ENCODE measurements at places on chromosomes 2 and 18.

DNA sequence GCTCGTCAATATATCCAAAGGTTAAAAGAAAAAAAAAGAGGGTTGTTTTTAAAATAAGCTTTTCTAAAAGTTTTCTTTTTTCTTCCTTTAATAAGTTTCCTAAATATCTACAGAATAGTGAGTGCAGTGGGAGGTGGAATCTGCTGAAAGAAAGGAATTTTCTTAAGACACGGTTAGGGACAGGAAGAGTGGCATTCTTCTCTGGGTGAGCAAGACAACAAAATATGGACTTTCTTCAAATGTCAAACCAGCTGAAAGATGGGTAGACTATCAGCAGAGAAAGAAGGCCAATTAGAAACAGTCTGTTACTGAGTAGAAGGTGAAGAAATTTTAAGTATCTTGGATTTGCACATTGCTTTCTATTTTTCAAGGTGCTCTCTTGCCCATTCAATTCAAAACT lies 222.7 kb upstream of the PIK3C3 start:
- DNase-seq = no peak

GRCh38 chr2:176978921-176979320 lies 233.7 kb upstream of the HNRNPA3 start:
- DNase-seq = peak; percentile 23

DNA sequence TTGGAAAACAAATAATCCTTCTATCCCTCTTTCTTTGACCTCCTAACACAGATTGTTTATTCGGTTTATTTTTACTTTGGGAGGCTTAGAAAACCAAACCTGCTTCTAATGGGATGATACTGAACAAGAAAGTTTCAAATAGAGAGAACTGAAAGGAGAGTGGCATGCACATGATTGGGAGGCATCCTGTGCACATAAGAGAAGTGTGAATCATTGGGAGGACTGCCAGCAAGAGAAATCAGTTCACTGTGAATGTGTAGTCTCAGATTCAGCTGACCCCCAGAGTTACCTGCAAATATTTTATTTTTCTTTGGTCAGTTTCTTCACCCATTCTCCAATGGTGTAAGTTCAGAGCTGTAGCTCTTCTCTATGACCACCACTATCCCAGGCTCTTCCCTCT lies 1363.2 kb upstream of the ACVR2A start:
- peak; percentile 16 for DNase-seq

DNA sequence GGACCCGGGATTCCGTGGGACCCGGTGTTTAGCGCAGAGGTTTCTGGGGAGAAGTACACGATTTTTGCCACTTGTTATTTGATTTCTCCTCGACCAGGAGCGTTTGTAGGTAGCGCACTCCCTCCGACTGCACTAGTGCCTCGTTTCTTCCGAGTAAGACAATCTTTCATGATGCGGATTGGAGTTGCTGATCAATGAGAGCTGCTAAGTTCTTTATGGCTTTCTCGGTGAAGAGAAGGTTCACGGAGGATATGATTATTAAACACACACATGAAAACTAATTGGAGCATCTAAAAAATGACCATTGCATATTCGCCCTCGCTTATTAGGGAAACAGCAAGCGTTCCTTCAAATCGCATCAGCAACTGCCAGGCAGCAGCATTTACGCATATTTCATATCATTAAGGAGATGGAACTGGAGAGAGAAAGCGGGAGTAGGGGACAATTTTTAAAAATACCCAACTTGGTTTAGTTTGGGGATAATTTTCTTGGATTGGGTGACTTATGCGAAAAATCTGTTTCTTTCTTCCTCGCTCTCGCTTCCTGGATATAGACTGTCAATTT lies 616 bp downstream of the EML6 start:
- DNase-seq = peak; percentile 3

DNA sequence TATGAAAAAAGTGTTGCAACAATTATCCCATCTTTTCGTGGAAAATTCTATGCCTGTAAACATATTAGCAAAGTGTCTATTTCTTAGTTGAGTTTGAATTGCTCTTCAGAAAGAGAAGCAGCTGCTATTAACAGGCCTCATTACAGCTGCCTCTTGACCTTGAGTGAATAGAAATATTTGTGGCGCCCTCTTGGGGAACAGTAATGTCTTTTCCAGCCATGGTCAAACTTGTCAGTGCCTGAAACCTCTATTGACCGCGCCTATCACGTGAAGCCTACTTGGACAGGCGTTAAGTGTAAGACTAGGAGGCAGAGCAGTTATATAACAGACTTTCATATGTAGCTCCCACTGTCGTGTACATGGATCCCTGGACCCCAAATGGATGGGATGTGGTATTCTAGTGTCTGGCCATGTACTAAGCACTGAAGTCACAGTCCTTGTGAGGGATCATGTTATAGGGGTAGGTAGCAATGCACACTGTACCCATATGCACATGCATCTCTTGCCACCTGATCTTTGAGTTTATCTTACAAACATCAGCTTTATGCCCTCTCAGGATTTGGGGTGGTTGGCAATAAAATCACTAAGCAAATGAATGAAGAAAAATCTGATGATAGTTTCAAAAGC lies 245.0 kb downstream of the PTGR3 start:
- peak; percentile 47 for DNase-seq

DNA sequence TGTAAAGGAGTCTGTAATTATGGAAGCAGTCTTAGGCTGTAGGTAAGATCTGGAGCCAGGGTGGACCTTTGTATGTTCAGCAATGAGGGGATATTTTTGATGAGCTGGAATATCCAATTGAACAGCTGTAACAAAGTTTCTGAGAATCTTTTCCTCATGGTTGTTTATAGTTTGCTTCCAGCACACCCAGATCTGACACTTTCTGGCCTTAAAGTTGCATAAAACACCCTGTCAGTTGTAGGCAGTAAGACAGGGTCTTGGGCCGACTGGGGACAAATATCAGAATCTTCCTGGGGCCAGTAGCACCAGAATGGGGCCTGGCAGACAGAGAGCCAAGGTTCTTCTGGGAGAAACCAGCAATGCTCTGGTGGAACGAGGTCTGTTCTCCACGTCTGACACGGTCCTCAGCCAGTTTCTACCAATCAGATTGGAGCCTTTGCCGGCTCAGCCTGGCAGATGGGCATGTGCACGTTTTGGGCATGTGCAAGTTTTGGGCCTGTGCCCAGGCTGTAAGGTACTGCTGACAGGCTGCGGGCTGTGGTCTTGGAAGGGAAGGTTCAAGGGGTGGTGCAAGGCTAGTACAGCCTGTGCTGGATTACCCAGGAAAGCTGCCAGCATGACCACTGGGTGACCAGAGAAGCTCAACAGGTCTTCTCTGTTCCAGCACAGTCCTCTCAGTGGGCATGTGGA lies 89.8 kb downstream of the PRKCE start:
- peak; percentile 73 for DNase-seq

GRCh38 chr2:163990101-163990500 lies 254.3 kb upstream of the FIGN start:
- no peak for DNase-seq

- DNase-seq = peak; percentile 66
These were observed 133.5 kb downstream of the FAM124B start for GRCh38 chr2:224268441-224268840.

DNA sequence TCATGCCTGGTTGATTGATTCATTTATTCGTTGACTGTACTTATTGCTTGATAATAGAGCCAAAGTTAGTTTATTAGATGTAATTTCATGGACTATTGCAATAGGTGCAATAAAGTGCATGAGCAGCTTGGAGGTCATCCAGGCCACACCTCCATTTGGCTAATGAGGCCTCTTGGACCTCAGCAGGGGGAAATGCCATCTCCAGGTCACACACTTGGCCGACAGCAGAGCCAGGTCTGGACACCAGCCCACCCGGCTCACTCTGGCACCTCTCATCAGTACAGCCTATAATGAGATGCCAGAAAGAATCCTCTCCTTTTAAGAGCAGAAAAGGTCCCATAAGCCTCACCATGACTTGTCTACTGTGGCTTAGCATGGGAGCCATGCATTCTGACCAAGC lies 71.2 kb upstream of the AFF3 start:
- no peak for DNase-seq

DNA sequence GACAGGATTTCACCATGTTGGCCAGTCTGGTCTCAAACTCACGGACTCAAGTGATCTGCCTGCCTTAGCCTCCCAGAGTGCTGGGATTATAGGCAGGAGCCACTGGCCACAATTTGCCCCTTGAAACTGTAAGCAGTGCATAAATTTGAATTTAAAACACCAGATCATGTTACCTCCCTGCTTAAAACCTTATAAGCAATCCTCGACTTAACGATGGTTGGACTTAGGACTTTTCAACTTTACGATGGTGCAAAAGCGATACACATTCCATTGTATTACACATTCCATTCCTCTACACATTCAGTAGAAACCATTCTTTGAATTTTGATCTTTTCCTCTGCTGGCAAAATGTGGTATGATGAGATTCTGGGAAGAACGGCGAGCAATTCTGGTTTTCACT lies 23.2 kb upstream of the EFR3B start:
- no peak for DNase-seq

DNA sequence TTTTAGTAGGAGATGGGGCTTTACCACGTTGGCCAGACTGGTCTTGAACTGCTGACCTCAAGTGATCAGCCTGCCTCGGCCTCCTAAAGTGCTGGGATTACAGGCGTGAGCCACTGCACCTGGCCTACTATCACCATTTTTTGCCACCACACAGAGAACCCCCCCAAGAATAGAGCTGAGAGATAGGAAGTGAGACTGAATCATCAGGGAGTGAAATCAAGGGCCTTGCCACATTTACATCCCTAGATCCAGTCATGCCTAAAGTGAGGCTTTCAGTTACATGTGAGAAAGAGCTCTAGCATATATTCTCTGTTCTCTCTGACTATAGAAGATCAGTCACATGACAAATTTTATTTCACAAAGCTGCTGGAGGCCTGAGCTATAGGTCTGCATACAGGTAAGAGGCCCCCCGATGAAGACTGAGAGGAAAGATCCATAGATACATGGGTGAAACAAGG lies 28.0 kb upstream of the KCMF1 start:
- DNase-seq = peak; percentile 31

DNA sequence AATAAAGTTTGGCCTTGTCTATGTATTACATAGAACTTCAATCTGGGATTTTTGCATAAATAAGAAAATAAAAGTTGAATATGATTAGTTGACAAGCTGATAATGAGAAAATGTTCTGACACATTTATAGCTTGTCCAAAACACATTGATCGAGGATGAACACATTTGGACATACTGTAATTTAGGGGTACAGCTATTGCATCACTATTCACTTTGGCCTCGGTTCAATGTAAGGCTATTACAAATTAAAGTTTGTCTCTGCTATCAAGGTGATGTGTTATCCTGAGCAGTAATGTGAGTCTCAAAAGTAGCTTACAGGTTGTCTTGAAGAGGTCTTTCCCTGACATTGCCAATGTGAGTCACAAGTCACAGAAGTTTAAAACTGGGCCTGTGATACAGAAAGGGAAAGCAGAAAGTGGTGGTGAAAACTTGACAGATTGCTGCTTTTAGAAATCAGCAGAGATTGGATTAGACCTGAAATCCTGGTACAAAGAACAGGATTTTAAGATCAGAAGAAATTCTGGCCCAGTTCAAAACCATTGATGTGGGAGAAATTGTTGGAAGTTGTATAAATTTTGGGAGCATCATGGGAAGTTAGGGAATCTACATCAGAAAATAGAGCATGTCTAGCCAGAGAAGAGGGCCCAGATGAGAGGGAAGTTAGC lies 674.1 kb downstream of the NYAP2 start:
- DNase-seq = no peak

- peak; percentile 63 for DNase-seq
These were observed 68.6 kb upstream of the RPE start for GRCh38 chr2:209933499-209934483.

GRCh38 chr2:40428439-40428838 lies 23.5 kb downstream of the SLC8A1 start:
- DNase-seq = peak; percentile 39

DNA sequence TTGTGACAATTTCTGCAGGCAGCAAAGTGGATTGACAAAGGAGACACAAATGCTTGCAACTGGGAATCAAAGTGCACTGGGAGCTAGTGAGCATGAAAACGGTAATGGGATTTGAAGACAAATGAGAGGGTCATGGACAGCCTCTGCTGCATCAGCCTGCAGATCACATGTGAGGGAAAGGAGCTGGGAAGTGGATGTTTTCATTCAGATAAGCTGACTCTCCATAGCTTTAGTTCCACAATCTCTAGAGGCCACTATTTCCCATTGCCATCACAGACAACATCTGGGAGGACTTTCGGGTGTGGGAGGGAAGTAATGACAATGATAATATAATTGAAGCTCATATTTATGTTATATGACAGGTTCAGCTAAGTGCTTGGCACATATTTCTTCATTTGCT lies 28.4 kb downstream of the ADCYAP1 start:
- DNase-seq = no peak

DNA sequence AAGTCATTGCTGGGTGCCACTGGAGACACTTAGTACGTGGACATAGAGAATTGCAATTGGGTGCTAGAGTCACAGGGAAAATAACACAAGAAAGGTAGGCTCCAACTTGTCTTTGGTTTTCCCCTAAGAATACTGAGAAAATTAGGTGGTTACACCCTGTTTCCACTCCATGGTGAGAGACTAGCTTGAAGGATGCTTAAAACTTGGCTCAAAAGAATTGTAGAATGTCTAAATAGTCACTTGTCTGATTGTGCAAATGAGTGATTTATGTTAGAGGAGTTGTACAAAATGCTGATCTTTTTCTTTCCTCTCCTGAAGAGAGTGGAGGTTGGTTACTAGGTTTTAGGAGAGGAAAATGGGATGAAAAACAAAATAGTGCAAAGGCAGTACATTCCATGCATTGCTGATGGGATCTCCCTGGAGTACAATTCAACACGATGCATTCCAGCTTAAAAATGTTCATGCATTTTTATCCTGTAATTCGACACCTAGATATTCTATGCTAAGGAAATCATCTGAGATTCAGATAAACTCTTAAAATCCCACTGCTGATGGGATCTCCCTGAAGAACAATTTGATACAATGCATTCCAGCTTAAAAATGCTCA lies 2.2 kb upstream of the SERPINB12 start:
- peak; percentile 84 for DNase-seq

- DNase-seq = no peak
These were observed 435.7 kb downstream of the TXNL1 start for GRCh38 chr18:56202678-56203077.

DNA sequence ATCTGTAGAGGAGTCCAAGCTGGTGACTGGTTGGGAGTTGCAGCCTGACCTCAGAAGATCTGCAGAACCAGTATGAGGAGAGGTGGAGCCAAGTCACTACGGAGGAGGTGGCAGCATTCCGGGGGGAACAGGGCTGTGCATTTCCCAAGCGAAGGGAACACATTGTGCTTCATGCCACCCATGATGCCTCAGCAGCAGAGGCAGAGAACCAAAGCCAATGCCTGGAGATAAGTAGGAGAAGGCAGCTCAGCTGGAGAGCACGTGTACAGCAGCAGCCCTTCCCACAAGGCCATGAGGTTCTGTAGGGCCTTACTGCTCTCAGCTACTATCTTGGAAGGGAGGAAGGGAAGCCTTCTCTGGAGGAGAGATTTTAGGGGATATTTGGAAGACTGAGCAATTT lies 67.2 kb upstream of the LRPPRC start:
- DNase-seq = peak; percentile 10

All from AG10803 (cell line).